ENCODE measurements at places on chromosomes 16 and 17.

GRCh38 chr16:49195237-49195548 is 86.4 kb downstream of the CBLN1 start:
- no peak for DNase-seq

- DNase-seq, result no peak
Measured at GRCh38 chr17:20307326-20307910, 159.9 kb downstream of the LGALS9B start.

DNA sequence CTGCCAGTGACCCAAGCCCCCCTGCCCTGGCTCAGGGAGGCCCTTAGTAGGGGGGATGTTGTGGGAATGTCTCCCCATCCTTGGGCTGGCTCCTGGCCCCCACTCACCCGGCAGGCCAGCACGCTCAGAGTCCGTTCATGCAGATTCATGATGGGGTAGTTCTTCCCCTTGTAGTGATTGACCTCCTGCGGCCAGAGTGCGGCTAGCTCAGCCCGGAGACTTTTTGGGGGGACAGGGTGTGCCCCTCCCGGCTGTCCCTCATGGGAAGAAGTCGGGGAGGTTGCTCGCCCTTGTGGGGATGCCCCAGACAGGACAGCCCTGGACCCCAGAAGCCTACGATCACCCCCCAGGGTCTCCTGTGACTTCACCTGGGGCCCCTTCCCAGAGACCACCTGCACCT is 4.0 kb downstream of the NPB start:
- no peak for DNase-seq

GRCh38 chr17:4446326-4447071 is 12.8 kb downstream of the SPNS3 start:
- DNase-seq, result no peak

- DNase-seq, result peak; percentile 52
Measured at GRCh38 chr17:4808378-4808767, 1.4 kb downstream of the PLD2 start.

DNA sequence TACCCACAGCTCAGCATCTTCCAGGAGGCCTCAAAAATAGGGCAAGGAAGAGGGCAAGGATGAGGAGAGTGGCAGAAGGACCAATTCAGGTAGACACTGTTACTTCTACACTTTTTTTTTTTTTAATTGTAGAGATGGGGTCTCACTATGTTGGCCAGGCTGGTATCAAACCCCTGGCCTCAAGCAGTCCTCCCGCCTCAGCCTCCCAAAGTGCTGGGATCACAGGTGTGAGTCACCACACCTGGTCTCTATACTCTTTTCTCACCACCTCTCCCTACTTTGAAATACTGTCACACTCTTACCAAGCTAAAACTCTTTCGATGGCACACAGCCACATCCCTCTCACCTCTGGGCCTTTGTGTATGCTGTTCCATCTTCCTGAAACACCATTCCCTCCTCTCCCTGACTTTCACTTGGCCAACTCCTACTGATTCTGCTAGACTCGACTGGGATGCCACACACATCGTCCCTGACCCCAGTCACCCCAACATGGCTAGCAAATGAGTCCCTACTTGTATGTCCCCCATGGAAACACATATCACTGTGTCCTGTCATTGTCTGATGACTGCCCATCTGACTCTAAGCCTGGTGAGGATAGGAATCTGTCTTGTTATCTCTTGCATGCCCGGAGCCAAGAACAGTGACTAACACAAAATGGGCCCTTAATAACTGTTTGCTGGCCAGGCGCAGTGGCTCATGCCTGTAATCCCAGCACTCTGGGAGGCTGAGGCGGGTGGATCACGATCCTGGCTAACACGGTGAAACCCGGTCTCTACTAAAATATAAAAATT is 7.2 kb upstream of the SLC43A2 start:
- no peak for DNase-seq

- no peak for DNase-seq
Measured at GRCh38 chr17:81586096-81586495, 33.9 kb upstream of the FAAP100 start.

GRCh38 chr17:67479148-67479547 is 102.1 kb downstream of the PITPNC1 start:
- DNase-seq, result no peak

GRCh38 chr17:47120521-47121095 is 68.5 kb downstream of the CDC27 start:
- DNase-seq, result no peak

- no peak for DNase-seq
Measured at GRCh38 chr16:11788914-11789313, 8.1 kb downstream of the ZC3H7A start.

DNA sequence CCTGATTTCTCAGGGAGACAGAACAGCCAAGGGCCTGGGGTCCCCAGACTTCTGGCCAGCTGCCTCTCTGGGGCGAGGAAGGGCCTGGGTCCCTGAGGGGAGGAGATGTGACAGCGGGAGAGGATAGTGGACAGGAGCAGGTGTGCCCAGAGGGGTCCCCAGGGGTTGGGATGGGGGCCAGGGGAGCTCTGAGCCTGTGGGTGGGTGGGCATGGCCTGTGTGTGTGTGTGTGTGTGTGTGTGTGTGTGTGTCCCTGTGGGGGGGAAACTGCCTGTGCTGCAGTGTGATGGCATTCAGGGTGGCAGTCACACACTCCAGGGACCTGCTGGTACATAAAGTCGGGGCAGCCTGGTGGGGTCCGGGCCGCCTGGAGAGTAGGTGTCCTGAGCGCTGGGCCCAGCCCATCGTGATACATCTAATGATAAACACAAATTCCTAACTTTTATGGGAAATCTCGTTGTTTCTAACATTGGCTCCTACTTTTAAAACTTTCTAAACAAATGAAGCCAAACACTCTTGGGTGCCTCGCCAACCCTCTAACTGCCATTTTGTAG is 1.4 kb downstream of the ITGB4 start:
- no peak for DNase-seq

- DNase-seq, result no peak
Measured at GRCh38 chr16:2990891-2991290, 10.6 kb upstream of the PKMYT1 start.

DNA sequence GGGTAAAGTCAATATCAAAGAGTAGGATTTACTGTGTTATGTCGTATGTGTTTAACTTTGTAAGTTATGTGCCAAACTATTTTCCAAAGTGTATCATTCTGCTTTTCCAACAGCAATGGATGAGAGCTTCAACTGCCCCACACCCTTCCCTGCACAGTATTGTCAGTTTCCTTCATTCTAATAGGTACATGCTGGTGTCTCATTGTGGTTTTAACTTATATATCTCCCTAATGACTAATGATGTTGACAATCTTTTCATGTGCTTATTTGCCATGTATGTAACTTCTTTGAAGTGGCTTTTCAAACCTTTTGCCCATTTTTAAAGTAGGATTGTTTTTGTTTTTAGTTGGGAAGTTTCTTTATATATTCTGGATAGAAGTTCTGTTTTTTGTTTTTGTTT is 3.8 kb downstream of the DDX19B start:
- DNase-seq, result no peak

DNA sequence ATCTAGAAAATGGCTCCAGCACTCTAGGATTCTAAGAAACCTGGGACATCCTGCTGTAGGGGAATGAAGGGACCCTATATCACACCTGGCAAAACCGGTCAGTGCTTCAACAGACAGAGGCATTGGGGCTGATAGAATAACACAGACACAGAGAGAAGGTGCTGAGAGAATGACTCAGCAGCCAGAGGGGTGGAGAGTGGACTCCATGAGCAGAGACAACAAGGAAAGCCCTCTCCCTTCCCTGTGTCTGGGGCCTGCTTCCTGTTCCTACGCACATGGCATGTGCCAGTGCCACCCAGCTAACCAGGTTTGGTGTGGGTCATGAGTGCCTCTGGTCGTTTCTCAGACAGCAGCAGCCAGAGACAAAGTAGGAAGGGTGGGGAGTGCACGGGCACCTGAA is 140.3 kb downstream of the CCT6B start:
- DNase-seq, result no peak

- no peak for DNase-seq
Measured at GRCh38 chr16:106623-107324, 28.7 kb downstream of the MPG start.

DNA sequence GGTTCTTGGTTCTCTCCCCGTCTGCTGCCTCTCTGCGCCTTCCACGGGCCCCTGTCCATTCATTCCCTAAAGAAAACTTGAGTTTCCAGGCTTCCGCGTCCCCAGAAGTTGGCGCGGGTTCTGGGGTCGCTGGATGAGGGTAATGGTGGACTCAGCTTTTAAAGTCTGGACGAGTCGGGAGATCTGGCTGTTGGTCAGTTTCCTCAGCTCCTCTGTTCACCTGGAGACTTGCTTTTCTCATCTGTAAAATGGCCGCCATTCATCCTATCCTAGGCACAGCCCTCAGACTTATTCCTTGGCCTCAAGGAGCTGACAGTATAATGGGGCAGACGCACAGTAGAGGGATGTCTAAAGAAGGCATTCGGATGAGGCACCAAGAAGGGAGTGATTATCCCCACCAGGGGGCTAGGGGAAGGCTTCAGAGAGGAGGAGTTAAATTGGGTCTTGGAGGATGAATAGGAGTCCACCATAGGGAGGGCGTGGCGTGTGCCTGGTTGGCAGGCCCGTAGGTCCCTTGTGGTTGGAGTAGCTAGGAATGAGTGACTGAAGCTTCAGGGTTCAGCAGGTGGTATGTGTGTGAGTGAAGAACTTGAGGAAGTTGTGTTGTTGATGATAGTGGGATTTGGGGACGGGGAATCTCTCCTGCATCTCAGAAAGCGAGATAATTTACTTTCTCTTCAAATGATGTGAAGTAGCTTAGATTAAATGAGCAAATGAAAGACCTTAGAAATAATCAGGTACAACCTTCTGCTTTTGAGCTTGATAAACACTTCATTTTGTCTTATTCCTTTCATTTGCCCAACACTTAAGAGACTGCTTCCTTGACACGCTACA is 652 bp downstream of the VPS35L start:
- no peak for DNase-seq

DNA sequence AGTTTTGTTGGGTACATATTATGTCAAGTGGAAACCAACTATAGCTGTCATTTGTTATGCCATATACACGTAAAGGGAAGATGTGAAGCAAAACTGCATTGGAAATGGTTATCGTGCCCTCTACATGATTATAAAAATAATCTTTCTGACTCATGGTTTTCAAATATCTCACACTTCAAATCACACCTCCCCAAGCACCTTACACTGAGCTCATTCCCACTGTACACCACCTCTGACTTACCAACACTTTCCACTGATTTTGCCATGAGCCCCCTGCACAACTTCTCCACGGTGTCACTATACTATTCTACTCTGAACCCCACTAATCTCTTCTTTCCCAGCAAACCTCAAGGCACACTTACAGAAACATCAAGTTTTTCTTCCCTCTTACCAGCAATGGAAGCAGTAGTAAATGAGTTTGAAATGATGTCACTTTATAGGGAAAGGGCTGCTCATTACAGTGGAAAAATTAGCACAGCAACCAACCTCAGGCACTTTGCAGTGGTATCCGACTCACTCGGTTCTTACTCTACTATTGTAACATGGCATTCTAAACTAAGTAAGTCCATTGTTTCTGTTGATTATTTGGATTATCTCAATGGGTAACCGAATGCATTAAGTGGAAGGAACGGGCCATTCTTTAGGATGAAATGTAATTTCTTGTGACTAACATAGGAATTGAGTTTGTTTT is 18.7 kb downstream of the ZNF821 start:
- no peak for DNase-seq

DNA sequence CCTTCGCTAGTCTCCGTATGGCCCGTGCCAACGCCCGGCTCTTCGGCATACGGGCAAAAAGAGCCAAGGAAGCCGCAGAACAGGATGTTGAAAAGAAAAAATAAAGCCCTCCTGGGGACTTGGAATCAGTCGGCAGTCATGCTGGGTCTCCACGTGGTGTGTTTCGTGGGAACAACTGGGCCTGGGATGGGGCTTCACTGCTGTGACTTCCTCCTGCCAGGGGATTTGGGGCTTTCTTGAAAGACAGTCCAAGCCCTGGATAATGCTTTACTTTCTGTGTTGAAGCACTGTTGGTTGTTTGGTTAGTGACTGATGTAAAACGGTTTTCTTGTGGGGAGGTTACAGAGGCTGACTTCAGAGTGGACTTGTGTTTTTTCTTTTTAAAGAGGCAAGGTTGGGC is 2.5 kb downstream of the RPL13 start:
- no peak for DNase-seq
